Cardiac septum (tissue), 1 donor: ENCODE measurements at places on chromosomes 5 and 9.

DNA sequence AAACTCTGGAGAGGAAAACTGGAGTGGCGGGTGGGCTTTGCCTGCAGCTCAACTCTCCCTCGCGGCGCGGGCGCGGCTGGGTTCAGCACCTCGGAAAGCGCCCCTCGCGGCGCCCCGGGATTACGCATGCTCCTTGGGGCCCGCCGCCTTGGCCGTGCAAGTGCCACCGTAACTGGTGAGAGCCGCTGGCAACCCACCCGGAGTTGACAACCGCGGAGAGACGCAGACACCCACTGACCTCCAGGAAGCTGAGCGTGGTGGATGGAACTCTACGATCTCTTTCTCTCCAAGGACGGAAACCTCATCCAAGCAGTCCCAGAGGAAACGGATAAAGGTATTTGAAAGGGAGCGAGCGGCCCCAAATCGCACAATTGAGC, 194 bp upstream of the RXFP3 start:
- DNase-seq: no peak

- no peak for DNase-seq
Observed at GRCh38 chr5:11646141-11646540, 258.1 kb downstream of the CTNND2 start.

GRCh38 chr5:102740515-102740914, 14.6 kb upstream of the PAM start:
- no peak for DNase-seq

DNA sequence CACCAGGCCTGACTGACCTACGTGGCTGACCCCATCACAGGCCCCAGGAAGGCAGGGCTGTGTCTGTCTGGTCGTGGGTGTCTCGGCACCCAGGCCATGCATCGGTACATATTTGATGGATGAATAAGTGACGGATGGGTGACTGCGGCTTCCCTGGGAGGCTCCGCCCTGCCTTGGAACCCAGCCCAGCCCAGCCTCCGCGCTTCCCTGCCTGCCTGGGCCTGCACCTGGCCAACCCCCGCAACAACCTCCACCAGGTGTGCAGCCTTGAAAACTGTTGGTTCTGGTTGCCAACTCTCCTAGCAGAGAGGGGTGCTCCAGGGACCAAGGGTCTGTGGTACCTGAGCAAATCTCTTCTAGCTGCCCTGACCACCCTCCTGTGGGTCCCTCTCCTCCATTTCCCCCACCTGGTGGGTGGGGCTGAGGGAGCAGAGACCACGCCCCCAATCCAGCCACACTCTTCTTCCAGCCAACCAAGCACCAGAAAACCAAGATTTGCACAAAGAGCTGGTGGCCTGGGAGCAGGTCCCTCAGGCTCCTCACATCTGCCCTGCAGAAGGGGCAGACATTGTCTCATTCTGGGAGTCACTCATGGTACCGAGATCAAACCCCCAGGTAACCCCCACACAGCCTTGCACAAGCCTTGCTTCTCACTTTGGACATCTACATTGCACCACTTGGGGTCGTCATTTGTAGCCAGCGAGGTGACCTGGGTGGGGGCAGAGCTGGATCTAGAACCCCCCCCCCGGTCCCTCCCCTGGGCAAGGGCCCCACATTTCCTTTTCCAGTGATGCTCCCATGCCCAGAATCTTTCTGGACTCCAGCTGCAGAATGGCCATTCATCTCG, 100.6 kb upstream of the IER5L start:
- peak; percentile 50 for DNase-seq

GRCh38 chr5:103582364-103582763, 19.8 kb upstream of the NUDT12 start:
- DNase-seq: no peak

DNA sequence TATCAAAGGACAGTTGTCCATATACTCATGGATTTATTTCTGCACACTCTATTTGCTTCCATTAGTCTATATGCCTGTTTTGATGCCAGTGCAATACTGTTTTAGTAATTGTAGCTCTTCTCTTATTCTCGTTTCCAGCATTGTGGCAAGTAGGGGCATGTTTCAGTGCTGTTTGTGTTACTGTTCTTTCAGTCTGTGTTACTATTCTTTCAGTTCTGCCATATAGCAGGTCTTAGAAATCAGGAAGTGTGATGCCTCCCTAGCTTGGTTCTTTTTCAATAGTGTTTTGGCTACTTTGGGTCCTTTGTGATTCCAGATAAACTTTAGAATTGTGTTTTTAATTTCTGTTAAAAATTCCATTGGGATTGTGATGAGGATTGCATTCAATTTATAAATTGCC, 180.5 kb upstream of the PTPRD start:
- no peak for DNase-seq
